ENCODE measurements at places on chromosomes 3 and 15.

- no peak for DNase-seq
Measured at GRCh38 chr3:174020156-174020555, 622.6 kb downstream of the NLGN1 start.

- DNase-seq, result no peak
Measured at GRCh38 chr3:152646004-152646403, 188.9 kb upstream of the P2RY1 start.

DNA sequence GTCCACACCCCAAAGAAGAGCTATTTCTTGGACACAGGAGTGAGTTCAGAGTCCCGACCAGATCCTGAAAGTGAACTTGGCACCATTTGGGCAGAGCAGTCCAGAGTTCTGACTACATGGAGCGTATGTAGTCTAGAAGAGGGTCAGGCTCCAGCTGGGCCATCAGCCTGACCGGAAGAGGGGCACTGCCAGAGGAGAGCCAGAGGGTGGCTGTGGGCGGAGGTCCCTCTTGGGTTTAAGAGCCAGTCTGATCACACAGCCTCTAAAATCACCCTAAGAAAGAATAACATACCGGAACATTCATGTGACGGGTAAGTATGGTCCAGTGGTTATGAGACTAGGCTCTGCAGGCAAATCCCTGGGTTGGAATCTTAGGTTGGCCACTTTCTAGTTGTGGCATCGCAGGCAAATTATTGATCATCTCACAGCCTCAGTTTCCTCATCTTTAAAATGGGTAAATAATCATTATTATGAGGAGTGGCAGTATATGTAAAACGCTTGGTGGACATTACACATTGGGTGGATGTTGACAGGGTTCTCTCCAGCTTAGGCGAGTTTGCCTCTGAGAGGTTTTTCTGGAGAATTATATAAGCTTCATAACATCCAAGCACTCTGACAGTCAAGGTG lies 2.1 kb upstream of the RAP2B start:
- DNase-seq, result no peak

- DNase-seq, result no peak
Measured at GRCh38 chr15:93362821-93363220, 273.8 kb upstream of the RGMA start.

DNA sequence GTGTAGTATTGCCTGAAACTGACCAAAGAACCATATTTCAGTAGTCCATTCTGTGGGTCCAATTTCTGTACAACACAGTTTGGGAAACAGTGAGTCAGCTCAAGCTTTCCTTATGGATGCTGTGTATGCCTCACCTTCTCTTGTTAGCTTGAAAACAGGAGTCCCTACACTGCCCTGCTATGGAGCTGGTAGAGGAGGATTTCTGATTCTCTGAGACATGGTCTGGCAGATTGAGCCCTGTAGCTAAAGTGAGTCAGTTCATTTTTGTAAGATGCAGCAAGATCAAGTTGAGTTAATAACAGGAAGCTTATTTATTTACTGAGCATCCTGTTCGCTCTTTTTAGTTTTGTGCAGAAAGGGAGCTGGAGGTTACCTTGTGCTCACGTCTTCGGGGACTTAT lies 424.1 kb upstream of the RBMS3 start:
- no peak for DNase-seq

GRCh38 chr3:197283045-197283444 lies 15.4 kb downstream of the DLG1 start:
- DNase-seq, result no peak
